ENCODE measurements at places on chromosomes 12 and 14.
A peak's percentile ranks its signal among the peaks of the same experiment; 100 is the strongest.

GRCh38 chr12:106315523-106315922 is 13.0 kb downstream of the TCP11L2 start:
- DNase-seq = no peak

DNA sequence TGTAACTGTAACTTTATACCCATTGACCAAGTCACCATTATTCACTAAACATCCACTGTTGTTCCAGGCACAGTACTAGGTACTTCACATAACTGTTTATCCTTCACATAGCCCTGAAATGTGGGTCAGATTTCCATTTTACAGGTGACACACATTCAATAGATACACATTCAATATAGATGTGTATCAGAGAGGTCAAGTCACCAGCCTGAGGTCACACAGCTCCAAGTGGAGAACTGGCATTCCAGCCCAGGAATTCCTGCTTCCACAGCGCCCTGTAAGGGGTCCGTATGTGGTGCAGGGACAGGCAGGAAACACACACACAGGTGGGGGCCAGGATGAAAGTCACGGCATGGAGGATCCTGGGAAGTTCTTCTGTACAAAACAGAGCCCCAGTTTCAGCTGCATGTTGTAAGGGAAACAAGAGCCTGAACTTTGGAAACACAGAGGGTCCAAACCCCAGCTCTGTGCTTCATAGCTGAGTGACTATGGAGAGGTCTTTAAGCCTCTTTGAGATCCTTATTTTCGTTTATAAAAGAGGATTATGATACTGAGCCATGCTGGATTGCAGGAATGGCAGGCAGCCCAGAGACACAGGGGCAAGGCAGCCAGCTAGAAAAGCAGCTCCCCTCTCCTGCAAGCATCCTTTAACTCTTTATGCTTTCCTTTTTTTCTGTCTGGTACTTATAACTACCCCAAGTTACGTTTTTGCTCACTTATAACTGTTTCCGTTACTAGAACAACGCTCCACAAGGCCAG is 50.3 kb upstream of the DICER1 start:
- no peak for DNase-seq

DNA sequence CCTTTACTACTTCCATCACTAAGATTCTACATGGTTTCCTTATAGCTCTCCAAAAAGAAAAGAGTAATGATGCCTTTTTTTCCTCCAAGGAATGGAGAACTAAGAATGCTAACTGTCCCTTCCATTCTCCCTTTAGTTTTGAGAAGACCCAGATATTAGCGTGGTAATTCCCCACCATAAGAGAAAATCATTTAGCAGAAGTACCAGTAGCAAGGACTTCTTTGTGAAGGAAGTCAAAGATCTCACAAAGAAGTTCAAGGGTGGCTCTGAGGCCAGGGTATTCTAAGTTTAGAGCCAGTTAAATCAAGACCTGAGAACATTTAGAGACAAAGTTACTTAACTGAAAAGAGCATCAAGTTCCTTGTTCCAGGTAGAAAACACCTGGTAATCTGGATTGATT is 7.3 kb downstream of the USP15 start:
- DNase-seq = no peak

GRCh38 chr12:120197542-120197887 is 3.0 kb upstream of the GCN1 start:
- no peak for DNase-seq

GRCh38 chr12:11814374-11814773 is 164.9 kb downstream of the ETV6 start:
- peak; percentile 81 for DNase-seq

GRCh38 chr12:56448860-56449621 is at the start of gene TIMELESS:
Gene TIMELESS, minus strand, starts transcription at chr12:56449426. Its CDS starts 15,256 bp downstream, at chr12:56434170.
- DNase-seq = peak; percentile 86

DNA sequence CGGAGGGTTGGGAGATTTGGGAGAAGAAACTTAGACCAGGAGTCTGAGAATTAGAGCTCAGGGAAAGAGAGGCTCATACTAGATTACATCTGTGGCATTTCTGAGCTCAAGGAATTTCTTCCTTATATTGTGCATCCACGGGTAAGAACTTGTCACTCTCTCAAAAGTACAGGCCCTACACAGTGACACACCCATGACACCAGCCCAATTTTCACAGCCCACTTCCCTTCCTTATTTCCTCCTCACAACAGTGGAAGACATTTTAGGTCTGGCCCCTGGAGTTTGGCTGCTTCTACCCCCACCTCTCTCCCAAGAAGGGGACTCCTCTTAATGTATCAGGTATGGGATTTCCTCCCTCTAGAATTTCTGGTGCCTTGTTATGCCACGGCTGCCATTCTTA is 9.2 kb upstream of the ZNF385A start:
- no peak for DNase-seq

DNA sequence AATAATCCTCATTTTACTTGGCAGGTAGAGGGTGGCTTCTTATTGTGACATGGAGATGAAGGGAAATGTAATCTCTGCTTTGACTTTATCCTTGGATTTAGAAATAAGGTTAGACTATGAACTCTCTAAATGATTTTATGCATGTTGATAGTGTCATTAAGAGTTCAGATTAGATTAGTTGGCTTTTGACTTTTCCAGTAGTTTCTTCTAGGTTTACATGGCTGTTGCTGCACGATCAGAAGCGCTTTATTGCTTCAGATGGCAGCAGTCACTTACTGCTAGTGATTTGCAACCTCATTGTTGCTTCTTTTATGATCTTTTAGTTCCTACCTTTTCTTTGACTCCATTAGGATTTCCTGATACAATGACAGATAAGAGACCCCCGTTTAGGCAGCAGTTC is 32.3 kb downstream of the SLC15A5 start:
- no peak for DNase-seq

DNA sequence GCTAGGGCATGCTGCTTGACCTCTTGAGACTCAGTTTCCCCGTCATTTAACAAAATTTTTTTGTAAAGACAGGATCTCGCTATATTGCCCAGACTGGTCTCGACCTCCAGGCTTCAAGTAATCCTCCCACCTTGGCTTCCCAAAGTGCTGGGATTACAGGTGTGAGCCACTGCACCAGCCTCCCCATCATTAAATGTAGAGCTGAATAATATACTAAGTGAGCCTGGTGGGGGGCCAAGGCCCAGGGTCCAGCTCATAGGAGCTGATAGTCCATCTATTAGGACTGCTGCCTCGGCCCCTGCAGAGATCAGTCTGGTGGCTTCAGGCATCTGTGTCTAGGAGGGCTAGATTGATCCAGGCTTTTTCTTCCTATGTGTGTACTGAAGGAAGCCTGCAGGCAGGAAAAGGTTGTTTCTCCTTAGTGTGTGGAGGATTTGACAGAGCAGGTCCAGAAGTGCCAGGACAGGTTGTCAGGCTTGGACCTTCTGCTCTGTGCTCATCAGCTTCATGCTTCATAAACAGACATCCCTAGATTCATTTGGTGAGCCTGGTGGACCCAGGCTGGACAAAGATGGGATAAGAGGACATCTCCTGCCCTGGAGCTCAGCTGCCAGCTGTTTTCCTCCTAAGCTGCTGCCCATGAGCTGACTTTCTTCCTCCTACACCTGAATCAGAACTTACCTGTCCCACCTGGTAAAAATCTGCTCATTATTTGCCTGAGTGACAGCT is 135.4 kb downstream of the ZFP36L1 start:
- no peak for DNase-seq

- no peak for DNase-seq
Observed at GRCh38 chr14:105492971-105493871, 2.2 kb downstream of the TEDC1 start.

DNA sequence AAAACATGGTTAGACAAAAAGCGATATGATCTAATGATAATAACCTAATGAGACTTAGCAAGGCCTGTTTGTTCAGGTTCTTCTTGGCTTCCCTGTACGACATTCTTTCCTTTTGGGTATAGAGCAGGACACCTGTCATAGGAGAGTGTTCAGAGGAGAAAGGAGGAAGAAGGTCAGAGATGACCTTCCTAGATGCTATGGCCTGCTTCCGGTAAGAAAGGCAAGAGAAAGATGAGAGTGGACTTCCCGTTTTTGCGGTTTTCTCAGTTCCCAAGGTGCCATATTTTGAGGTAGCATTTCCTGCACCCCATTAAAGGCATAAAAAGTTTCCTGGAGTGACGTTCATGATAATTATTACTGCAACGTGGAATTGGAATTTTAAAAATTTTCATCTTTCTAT is 8.7 kb downstream of the CLEC4E start:
- DNase-seq = no peak

GRCh38 chr12:5806371-5807089 is 138.5 kb downstream of the ANO2 start:
- DNase-seq = peak; percentile 67

DNA sequence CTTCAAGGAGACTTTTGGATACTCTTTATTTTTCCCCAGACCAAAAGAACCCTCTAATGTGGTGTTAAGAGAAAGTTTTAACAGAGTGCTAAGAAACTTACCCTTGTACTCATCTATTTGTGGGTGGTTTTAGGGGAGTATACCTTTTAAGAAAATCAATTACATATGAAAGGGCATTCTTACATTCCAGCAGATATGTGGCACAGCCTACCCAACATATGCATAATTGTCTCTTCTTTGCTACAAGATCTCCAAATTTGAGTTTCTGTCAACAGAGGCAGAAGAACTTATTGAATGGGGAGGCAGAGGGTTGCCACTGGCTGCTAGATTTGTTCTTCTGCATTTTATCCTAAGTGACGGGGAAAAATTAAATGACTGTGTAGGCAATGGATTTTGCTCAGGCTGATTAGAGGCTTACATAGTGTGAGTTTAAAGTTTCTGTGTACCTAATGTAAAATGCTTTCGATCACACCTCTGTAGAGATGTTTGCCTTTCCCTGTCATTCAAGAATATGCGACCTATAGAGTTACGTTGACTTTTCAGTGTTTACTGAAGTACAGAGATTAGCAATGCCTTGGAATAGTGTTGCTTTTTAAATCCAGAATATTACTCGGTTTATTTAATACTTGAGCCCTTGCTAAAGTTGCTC is 54.6 kb downstream of the PROX2 start:
- no peak for DNase-seq

- DNase-seq = no peak
Observed at GRCh38 chr12:75437564-75437963, 43.0 kb upstream of the GLIPR1 start.

- DNase-seq = peak; percentile 54
Observed at GRCh38 chr12:53757101-53757770, 5.5 kb upstream of the CISTR start.

DNA sequence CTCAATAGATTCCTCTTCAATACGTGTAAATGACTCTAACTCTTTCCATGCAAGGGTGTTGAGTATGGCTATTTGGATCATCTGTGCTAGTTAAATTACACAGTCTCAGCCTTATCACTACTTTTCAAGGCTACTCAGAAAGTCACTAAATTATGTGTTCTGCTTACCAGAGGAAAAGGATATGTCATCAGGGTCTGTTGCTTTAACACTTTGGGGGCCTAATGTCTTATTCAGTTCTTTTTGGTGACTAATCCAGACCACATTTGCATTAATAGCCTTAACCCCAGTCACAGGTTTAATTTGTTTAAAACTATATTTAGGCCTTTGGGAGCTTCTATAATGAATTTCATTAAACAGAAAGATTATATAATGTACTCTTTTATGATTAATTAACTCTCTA is 649.3 kb downstream of the RPS29 start:
- DNase-seq = peak; percentile 51

DNA sequence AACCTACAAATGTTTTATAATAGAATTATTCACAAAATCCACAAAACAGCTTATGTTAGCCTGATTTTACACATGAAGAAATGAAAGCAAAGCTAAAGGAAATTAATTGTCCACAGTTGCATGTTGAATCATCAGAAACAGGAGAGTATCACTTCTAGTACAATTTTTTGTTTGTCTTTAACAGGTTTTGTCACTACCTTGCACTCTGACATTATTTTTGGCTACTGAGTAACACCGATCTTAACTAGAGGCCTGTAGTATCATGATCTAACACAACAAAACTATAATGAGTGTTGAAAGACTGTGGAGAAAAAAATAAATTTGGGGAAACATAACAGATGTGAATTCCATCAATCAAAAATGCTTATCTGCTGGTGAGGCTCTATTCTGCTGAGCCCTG is 60.1 kb downstream of the TAOK3 start:
- no peak for DNase-seq

Measured in fibroblast of skin of right quadriceps (primary cell).